ENCODE measurements at places on chromosomes 13 and 19.

GRCh38 chr19:50843701-50844221, 10.4 kb upstream of the KLK15 start:
- no peak for DNase-seq

DNA sequence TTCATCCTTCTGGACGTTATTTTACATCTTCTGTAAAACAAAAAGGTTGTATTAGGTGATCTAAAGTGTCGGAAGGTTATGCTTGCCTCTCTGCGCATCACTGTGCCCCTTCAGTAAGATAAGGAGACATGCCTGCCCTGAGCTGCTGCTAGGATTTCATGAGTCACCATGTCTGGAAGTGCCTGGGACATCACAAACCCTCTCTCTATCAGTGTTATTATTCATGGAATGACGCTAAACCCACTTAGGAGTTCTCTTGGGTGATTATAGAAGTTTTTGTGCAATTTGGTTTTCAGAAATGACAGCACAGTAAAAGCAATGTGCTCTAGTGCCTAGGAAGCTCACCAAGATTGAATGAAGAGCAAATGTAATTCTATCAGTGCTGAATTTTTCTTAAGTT, 617.7 kb downstream of the DCT start:
- DNase-seq: no peak

- no peak for DNase-seq
Measured at GRCh38 chr19:55472463-55472862, 4.0 kb upstream of the ZNF628 start.

GRCh38 chr13:20519875-20520274, 5.8 kb downstream of the CRYL1 start:
- DNase-seq: no peak

Measured in right hindlimb (tissue), 1 donor.